ENCODE measurements at places on chromosomes 1 and 21.

GRCh38 chr1:116133696-116134475 is 22.7 kb downstream of the MAB21L3 start:
- DNase-seq: no peak

GRCh38 chr1:36285443-36286101 is 20.6 kb upstream of the SH3D21 start:
- DNase-seq: peak; percentile 64

GRCh38 chr1:198423673-198424072 is 116.8 kb downstream of the ATP6V1G3 start:
- DNase-seq: no peak

- no peak for DNase-seq
Measured at GRCh38 chr21:30990514-30991262, 47.6 kb downstream of the KRTAP19-8 start.

DNA sequence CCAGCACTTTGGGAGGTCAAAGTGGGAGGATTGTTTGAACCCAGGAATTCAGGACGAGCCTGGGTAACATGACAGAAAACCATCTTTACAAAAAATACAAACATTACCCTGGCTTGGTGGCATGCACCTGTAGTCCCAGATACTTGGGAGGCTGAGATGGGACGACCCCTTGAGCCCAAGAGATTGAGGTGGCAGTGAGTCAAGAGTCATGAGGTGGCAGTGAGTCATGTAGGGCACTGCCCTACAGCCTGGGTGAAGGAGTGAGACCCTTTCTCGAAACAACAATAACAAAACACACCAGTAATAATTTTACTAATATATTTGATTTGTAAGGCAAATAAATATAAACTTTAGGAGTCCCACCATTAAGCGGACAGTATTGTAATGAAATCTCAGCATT is 1906.2 kb downstream of the NCAM2 start:
- DNase-seq: no peak

DNA sequence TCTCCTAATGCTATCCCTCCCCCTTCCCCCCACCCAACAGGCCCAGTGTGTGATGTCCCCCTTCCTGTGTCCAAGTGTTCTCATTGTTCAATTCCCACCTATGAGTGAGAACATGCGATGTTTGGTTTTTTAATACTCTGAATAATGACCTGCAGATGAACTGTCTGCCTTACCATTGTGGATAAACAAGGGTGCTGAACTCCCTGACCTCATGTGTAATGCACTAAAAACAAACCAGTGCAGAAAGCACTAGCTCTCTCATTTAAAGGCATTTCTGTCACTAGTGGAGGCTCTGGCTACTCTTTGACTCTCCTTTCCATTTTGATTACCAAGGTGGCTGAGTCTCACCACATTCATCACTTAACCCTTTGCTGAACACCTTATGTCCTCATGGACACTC is 23.1 kb upstream of the TRAF3IP3 start:
- DNase-seq: no peak

DNA sequence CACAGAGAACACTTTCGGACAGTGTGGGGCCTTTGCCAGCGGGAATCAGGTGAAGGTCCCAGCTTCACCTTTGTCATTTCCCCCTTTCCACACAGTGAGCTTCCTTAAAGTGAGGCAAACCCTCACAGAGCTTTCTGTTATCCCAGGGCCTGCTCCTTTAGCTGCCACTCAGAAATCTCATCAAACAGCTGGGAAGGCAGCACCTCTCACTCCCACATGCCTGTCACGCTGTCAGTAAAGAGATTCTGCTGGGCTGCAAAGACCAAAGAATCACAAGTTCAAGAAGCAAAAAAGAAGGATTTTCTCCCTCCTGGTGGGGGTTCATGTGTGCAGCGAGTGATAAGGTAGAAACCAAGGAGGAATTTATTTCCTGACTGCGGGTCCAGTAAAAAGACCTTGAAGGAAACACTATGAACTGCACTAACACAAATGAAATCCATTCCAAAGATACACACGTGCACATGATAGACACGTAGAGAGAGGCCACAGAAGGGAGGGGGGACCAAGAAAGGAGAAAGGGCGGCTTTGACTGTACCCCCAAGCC is 44.0 kb downstream of the HTR6 start:
- no peak for DNase-seq

- no peak for DNase-seq
Measured at GRCh38 chr1:15945011-15945831, 30.7 kb downstream of the ZBTB17 start.

DNA sequence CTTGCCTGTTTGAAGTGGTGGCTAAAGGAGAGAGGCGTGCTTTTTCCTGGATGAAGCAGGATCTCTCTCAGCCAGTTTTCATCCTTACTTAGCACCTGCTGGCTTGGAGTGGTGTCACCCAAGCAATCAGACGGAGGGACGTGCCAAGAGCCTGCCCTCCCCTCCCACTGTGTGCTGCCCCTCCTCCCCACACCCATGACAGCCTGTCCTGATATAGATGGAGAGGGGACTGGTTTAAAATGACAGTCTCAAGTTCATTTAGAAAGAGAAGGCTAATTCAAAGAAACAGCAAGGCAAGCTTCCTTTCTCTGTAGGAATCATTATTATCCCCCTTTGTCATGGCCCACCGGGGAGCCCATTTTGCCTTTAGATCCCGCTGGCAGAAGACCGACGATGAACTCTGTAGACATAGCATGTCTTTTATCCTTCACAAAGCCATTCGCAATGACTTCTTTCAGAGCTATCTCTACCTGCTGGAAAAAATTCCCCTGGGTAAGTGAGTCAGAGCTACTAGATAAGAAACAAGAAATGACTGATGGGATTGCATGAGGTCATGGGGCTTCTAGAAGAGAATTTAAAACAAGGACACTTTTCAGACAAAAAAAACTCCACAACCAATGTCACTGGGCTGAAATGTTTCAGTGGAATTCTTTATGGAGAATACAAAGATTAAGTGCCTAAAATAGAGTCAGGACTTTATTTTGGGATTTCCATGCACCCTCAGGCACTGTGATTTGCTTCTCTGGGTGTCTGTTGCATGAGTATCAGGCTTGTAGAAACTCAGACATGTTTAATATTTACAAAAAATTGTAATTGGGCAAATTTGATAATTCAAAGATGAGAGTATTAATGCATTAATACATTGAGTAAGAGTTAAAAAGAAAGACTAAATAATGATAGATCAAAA is at the start of gene NTMT2:
Gene NTMT2 (plus strand): TSS at position 190 of the 907 bp plus-strand sequence. CDS start 149 bp downstream, at position 339.
- no peak for DNase-seq

DNA sequence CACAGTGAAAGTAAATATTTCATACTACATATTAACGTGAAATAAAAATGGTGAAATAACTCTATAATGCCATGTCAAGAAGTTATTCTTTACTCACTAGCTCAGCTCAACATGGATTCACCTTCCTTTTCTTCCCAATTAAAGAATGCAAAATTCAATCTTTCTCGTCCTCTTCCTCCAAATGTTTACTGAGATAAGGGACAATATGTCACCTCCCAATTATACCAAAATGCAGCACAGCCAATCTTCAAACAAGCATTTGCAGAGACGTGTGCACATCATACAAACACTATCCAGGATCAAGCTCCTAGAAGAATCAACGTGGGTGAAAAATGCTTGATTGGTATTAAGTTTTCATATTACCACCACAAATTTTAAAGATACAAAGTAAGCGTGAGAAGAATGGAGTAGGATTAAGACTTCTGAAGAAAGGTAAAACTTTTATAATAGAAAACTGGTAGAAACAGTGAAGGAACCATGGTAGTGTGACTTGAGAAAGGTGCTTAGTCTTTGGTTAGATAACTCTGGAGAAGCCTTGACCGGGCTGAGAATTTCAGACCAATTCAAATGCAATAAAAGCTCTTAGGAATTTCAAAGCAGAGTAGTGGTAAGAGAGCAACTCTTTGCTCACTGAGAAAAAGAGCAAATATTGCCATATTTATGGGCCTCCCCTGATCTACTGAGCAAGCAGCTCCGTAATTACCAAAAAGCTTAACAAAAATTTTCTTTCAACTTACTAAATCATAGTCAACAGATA is 7.2 kb downstream of the PTP4A2 start:
- DNase-seq: no peak

GRCh38 chr1:78716186-78716585 is 66.6 kb downstream of the IFI44 start:
- no peak for DNase-seq

DNA sequence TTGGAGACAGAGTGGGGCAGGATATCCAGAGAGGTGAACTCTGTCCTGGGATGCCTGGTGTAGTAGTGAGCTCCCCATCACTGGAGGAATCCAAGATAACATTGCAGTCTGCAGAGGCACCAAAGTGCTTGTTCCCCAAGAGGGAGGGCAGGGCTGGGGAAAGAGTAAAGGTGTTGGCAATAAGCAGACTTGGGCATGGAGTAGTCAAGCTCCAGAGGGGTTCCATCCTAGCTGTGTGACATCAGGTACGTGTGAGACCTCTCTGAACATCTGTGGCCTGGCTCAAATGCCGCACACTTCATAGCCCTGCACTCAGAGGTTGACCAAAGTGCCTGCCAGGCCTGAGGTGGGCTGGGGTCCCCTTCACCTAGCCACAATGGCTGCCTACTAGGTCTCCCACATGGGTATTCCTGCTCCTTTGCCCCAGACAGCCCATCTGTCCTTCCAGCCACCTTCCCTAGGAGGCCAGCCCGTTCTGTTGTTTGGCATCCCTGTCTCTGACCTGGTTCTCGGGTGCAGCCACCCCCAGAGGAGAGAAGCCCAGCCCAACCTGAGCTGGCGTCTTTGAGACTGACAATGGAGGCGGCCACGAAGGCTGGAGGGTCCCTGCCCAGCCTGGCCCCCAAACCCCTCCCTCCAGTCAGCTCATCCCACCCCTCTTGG is 2.8 kb upstream of the ARF1 start:
- DNase-seq: no peak

GRCh38 chr1:215474940-215475339 is 92.2 kb upstream of the KCTD3 start:
- DNase-seq: no peak

DNA sequence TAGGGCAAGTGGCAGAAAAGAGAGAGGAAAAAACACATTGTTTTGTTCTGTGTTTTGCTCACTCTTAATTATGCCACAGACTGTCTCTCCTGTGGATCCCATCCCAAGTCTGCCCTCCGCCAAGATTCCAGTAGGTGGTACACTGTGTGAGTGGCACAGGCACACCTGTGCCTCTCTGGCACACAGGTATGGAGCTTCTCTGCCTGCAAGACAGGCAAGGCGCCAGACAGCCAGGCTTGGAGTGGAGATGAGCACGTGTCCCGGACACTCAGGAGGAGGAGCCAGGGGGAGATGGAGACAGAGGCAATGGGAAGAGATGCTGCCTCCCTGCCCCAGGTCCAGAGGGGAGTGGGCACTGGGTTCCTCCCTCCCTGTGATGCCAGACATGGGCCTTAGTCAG is 6.5 kb upstream of the GRIK3 start:
- DNase-seq: peak; percentile 99

DNA sequence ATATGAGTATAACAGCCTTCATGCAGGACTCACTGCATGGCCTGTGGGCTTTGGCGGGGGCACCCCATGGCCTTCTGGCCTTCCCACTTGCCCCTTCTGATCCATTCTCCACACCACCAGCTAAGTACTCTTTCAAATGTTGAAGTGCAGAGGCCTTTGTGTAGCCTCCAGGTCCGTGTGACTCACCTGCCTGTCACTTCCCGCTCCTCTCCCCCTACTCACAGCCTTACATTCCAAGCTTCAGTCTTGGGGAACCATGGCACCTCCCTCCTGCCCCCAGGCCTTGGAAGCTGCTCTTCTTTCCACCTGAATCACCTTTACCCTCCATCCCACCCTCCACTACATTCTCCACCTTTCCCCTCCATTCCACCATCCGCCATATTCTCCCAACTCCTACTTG is 69.6 kb downstream of the PGM1 start:
- DNase-seq: no peak

DNA sequence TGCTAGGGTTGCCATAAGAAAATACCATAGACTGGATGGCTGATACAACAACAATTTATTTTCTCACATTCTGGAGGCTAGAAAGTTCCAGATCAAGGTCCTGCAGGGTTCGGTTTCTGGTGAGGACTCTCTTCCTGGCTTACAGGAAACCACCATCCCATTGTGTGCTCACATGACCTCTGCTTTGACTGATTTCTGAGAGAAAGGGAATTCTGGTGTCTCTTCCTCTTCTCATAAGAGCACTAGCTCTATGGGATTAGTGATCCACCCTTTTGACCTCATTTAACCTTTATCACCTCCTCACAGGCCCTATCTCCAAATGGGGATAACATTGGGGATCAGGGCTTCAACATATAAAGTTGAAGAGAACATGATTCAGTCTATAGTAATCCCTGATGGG is 47.5 kb downstream of the MRPL39 start:
- no peak for DNase-seq

DNA sequence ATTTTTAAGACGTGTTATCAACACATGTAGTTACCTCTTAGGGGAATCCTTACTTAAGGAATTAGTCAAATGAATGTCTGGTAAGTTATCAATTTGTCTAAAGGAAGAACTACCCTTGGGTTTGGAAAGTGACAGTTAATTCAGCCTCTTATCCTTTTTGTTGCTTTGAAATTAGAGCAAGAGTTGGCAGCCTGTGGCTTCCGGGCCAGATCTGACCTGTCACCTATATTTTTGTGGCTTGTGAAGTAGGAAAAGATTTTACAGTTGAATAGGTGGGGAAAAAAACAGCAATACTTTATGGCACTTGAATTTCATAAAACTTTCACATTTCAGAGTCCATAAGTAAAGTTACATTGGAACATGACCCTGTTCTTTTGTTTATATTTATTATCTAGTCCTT is 5.5 kb downstream of the MRPS6 start:
- peak; percentile 41 for DNase-seq

GRCh38 chr1:231021540-231022031 is 18.5 kb downstream of the FAM89A start:
- no peak for DNase-seq

DNA sequence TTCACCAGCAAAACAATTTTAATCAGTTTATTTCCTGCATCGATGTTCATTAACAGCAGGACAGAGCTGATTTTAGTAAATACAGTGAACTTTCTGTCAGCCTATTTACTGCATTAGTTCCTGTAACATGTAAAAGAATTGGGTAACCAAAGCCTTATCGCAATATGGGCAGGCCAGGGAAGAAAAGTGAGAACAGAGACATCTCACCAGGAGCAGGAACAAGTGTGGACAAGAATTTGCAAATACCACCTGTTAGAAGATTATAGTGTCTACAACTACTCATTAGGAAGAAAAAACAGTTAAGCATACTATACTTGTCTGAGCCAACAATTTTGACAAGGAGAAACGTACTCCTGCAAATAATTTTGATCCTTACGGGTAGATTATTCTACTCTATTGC is 1293.9 kb downstream of the PLA2G4A start:
- DNase-seq: no peak

GRCh38 chr21:44438531-44439210 is 16.6 kb upstream of the LRRC3 start:
- no peak for DNase-seq

- DNase-seq: no peak
Measured at GRCh38 chr1:153478047-153478691, 17.7 kb upstream of the S100A7 start.

DNA sequence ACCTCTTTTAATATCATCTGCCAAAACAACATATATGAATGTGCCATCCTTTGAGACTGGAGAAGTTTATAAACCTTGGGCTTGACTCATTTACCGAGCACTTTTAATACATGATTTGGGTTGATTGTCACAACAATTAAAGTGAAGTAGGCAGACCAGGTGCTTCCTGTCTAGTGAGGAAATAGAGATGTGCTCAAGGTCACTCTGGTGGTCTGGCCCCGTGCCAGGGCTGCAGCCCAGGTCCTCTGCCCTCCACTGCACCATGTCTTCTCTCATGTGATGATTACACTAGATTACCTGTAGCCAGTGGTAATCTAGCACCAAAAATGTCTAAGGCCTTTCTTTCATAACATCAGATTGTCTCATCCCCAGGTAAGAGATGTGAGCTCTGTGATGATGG is 61.8 kb upstream of the LAMC2 start:
- peak; percentile 74 for DNase-seq

- no peak for DNase-seq
Measured at GRCh38 chr1:181062836-181063428, 25.6 kb upstream of the IER5 start.

Data from DMS79 treated with DMSO at 0.1 percent for 48 hours (cell line).